ENCODE measurements at places on chromosomes 3 and 15.

- DNase-seq = no peak
These were observed 531.2 kb upstream of the CFAP20DC start for GRCh38 chr3:59580996-59581395.

DNA sequence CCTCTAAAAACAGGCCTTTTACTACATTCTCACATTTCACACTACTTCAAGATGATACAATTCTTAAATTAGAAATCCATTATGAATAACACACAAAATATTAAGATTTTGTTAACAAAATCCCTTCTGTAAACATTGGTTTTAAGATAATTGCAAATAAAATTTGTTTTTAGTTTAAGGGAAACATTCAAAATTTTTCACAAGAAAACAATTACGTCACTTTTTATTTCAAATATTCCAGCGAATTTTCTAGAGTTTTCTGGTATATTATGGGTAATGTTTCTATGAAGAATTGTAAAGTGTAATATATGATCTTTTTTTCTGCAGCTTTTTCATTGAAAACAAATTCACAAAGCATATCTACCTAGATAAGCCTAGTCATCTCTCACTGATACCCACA, 5.9 kb downstream of the ARPP21 start:
- no peak for DNase-seq

GRCh38 chr3:171311784-171312183, 148.4 kb downstream of the TNIK start:
- no peak for DNase-seq

DNA sequence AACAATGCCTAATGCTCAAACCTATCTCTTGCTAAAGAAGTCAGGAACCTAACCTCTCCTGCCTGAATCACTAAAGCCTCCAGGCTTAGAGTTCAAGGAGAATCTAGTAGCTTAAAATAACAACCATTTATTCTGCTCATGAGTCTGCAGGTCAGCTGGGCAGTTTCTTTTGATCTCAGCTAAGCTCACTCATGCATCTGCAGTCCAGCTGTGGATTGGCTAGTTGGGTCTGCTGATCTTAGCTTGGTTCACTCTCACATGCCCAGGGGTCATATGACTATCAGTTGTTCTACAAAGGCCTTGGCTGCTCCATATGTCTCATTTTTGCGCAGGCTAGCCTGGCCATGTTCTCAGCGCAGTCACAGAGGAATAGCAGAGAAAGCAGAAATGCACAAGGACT, 109.2 kb upstream of the STT3B start:
- DNase-seq = no peak

DNA sequence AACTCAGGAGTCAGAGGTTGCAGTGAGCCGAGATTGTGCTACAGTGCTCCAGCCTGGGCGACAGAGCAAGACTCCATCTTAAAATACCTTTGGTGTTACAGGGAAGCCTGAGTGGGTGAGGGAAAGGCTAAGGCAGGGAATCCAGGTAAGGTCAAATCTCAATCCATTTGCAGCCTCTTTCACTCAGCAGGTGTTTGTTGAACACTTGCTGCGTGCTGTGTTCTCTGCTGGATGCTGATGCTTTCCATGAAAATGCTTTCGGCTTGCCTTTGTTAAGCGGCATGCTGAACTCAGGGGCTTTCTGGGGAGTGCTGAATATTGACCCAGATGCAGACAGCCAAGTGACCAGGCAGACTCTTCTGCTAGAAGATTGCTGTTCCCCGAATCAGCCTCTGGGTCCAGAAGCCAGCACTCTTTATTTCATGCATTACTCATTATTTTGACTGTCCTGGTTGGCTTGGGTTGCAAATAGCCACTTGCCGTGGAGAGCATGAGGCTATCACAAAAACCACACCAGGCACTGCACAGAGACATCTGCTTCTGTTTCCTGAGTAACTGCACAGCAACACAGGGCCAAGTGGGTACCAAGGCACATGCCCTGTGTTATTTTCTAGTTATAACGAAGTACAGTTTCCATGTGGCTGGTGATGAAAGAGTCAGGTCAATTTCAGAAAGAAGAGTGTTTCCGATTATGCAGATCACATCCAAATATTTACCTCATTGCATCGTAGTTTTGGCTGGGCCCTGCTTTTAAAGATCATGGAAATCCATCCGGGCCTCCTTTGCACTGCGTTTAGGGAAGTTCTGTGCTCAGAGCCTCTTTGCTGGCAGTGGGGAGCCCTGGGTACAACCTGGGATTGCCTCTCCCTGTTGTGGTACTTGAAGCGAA, 88.6 kb downstream of the THSD4 start:
- DNase-seq = no peak

GRCh38 chr15:73908822-73909122, 17.5 kb upstream of the LOXL1 start:
- no peak for DNase-seq

DNA sequence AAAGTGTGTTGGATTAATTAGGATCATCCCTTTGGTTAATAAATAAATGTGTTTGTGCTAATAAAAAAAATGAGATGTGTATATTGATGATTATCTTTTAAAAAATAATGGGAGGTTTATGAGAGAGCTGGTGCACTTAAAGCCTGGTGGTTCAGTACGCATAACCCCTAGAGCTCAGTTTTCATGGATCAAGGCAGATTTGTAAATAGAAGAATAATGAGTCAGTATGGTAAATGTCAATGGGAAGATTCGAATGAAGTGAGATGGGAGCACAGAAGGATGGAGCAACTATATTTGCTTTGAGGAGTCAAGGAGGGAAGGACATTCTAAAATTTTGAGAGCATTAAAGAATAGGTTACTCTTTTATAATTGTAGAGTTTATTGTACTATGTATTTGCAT, 35.4 kb downstream of the AKAP13 start:
- DNase-seq = no peak

DNA sequence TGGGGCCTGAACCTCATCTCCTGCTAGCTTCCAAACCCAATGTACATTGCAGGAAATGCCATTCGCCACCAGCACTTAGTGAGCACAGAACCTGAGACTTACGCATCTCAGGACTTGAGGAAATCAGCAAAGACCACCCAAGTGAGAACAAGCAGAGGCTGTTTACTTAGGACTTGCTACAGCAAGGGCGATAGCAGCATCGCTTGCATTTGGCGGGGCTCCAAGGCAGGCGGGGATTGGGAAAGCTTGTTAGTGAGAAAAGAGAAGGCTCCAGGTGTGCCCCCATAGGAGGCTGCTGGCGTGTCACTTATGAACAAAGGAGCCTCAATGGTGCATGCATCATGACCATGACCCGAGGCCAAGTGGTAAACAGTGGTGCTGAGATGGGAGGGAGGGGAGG, 19.7 kb downstream of the SLC6A20 start:
- DNase-seq = no peak

DNA sequence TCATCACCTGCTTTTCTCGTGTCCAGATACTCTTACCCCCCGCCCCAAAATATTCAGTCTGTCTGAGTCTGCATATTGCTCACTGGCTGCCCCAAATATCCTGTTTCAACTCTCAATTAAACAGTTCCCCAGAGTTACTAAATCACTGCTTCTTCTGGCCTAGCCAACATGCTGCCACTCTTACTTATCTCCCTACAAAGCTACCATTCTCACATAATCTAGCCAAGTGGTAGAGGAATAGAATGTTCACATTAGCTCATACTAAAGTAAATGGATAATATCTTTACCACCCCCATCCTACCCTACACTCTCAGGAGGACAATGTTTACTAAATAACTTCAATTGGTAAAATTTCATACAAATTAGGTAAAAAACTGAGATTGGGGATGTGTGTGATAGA, 77.8 kb downstream of the NR1I2 start:
- no peak for DNase-seq

- DNase-seq = no peak
These were observed 32.4 kb downstream of the CD200R1L start for GRCh38 chr3:112814266-112814665.

DNA sequence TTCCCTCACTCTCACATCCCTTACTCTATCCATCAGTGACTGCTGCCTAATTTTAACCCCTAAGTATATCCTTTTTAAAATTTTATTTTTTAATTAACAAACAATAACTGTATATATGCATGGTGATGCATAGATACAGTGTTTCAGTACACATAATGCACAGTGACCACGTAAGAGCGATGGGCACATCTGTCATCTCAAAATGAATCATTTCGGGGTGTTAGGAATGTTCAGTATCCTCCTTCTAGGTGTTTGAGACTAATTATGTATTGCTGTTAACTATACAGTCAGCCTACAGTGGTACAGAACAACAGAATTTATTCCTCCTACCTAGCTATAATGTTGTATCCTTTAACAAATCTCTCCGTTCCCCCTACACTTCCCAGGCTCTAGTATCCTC, 307.0 kb downstream of the FOXP1 start:
- DNase-seq = no peak

DNA sequence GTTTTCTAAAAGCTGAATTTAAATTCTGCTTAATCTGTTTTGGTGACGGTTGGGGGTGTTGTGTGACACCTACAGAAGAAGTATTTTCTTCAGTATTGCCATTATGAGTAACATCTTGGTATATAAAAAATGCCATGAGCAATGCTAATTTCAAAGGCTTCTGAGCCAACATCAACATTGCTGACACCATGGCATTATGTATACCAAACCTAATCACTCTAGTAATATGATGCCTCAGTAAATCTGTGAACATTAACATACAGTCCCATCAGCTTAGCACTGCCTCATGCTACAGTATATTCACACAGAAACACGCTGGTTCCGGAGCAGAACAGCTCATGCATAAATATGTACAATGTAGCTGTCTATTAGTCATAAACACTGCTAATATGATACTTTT, 75.8 kb downstream of the ZPLD1 start:
- no peak for DNase-seq

DNA sequence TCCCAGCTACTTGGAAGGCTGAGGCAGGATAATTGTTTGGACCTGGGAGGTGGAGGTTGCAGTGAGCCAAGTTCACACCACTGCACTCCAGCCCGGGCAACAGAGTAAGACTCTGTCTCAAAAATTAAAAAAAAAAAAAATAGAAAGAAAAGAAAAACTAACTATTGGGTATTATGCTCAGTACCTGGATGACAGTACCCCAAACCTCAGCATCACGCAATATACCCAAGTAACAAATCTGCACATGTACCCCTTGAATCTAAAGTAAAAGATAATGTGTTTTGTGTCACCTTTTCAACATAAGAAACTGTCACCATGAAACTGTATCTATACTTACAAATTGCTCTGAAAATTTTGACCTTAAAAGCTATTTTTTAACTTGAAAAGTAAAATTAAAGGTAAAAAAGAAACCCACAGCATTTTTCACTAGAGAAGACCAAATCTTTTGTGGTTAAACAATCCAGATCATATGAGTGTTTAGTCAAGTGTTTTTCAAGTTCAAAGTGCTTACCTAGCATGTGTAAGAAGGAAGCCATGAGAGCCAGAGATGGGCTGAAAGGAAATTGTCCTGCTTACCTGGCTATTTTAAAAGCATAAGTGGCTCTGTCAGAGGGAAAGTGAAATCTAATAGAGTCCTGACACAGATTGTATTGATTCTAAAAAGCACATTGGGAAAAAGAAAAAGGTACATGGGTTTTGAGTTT, 50.5 kb downstream of the MYO1E start:
- no peak for DNase-seq

DNA sequence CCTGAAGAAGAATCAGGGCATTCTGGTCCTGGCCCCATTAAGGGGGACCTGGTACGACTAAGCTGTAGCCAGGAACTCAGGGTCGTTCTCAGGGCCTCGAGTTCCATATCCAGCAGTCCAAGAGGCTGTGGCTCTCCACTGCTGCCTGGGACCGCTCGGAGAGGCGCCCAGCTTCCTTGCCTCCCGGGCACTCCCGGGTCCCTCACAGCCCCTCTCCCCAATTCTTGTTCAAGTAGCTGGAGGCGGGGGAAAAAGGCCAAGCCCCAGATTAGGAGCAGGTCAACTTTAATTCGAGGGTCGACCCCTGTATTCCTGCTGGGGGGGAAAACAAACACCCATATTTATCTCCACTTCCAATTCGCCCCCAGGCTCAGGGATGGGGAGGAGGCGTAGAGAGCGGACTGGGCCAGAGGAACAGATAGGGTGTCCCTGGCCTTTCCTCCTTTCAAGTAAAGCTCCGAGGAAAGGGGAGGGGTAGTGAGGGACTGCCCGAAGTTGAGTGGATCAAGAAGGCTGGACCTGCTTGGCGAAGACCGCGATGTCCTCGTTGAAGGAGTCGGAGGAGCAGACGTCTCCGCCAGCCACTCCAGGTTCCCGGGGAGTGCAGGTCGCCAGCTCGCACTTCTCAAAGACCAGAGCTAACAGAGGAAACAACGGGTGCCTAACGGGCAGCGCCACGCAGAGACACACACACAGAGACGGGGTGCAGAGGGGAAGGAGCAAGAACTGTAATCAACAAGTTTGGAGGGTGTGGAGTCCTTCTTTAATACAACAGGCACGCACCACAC, 4.4 kb downstream of the MEIS2 start:
- DNase-seq = no peak

GRCh38 chr15:100602823-100603393, 519 bp downstream of the ASB7 start:
- no peak for DNase-seq

DNA sequence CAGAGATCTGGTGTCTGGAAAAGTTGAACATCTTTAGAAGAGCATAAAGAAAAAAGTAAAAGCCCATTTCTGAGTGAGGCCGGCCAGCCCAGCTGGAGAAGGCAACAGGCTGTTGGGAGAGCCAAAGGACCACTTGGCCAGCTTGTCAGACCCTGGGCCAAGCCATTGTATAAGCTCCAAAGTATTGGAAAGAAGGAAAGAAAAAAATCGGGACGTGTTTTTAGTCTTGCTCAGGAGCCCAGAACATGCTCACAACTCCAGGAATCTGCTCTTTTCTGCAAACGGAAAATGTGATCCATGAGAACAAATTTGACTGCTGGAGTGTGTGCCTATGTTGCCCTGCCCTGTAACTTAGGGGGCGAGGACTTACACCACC, 10.4 kb upstream of the CLPX start:
- DNase-seq = no peak

GRCh38 chr15:80418892-80419537, 14.8 kb downstream of the ARNT2 start:
- DNase-seq = no peak

DNA sequence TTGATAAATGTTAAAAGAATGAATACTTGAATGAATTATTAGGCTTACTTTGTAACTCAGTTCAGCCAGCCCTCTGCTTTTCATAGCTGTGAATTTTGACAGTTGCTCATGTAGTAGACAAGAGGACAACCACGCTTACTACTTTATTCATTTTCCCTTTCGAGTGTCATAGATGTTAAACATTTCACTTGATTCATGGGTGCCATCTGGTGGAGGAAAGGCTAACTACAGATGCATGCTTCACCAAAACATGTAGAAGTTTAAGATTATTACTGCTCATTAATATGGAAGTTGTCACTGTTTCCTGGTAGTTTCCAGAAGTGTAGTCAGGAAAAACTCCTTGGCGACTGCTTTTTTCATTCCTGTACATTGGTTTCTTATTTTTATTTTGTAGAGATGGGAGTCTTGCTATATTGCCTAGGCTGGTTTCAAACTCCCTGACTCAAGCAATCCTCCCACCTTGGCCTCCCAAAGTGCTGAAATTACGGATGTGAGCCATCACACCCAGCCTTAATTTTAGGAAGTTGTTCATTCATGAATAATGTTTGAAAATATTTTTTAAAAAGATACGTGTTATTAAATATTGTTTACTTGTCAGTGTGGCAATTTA, 163.2 kb downstream of the B3GALNT1 start:
- peak; percentile 84 for DNase-seq

- no peak for DNase-seq
These were observed 18.5 kb downstream of the CNOT10 start for GRCh38 chr3:32703491-32703972.
